Stimulated activated CD8-positive, alpha-beta memory T cell treated with anti-CD3 and anti-CD28 coated beads, Interleukin-7, amount 100 ng/mL, for 24 hours (primary cell): ENCODE measurements at places on chromosomes 7 and 10.

GRCh38 chr7:32069116-32069650 is 1.0 kb downstream of the PDE1C start:
- DNase-seq = no peak

GRCh38 chr7:43646603-43647338 is 63.9 kb downstream of the STK17A start:
- DNase-seq = no peak

- no peak for DNase-seq
Observed at GRCh38 chr10:17200001-17200911, 1.2 kb downstream of the TRDMT1 start.

DNA sequence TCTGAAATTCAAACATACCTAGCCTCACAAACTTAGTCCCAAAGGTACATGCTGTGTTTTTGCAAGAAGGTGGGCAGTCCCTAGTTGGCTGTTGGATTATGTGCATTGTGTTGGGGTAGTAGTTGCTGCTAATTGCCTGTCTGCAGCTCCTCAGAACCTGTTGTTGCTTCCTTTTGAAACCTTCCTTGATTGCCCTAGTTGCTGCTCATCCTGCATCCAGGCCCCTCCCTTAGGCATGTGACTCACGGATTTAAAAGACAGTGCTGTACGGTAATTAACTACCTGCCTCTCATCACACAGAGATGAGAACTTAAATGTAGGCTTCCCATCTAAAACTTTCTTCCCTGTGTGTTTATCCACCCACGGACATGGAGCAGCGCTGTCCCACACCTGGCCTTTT is 67.7 kb downstream of the BMPR1A start:
- DNase-seq = no peak

GRCh38 chr7:135321556-135321955 is 87.9 kb downstream of the STRA8 start:
- no peak for DNase-seq

DNA sequence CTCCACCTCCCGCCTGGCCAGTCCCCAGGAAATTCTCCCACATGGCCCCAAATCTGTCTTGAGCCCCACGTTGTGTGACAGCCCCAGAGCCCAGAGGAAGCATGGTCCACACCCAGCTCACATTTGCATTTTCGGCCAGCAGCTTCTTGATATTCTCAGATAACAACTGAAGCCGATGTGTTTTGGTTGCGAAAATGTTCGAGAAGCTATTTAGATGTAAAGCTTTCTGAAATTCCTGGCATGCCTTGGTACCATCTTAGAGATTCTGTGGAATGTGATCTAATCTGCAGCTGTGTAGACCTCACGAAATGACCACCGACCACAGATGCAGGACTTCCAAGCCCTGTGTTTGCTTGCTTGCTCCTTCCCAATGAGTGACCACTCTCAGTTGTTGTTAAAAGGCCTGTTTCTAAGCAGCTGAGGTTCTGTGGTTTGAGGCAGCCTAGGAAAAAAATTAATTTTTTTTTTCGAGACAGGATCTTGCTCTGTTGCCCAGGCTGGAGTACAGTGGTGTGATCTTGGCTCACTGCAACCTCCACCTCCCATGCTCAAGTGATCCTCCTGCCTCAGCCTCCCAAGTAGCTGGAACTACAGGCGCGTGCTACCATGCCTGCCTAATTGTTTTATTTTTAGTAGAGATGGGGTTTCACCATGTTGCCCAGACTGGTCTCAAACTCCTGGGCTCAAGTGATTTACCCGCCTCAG is 8.8 kb downstream of the SLC4A2 start:
- no peak for DNase-seq

GRCh38 chr7:8389593-8390261 is 43.7 kb upstream of the NXPH1 start:
- DNase-seq = no peak

DNA sequence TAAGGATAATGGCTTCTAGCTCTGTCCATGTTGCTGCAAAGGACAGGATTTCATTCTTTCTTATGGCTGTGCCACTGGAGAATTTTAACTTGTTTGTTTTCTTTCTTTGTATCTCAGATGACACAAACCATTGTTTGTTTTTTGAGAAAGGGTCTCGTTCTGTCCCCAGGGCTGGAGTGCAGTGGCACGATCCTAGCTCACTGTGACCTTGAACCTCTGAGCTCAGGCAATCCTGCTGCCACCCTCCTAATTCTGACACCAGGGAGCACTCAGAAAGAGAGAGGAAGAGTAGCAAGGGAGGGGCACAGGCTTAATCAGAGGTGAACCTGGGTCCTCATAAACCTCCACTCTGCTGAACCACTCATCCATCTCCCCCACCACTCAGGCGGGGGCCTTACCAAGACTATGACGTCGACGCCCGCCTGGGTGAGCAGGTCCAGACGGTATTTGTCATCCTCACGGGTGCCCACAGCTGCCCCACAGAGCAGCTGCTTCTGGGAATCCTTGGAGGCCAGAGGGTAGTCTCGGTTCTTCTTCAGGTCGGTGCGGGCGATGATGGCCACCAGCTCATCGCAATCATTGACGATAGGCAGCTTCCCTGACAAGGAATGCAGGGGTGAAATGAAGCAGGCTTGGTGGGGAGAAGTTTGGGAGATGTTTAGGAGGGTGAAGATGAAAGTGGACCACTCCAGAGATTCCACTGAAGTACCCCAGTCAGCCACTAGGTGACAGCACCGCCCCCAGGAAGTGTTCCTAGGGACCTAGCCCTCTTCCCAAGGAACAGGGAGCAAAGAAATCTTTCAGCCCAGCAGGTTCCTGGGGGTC is 11.6 kb downstream of the IMPDH1 start:
- DNase-seq = no peak

DNA sequence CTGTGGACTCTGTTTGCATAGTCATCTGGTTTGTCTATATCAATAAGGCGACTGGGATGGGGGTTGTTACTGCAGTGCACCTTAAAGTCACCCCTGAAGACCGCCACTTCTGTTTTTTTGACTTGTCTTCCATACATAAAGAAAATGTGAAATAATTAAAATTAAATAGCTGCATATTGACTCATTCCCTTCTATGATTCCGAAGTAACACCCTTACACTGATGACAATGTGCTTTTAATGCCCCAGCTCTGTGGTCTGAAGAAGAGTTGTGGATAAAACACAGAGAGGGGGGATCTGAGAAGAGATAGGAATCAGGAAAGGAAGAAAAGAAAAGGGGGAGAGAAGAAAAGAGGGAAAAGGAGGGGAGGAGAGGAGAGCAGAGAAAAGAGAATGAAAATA is 796.9 kb upstream of the MBL2 start:
- DNase-seq = no peak
